Activated CD8-positive, alpha-beta T cell treated with anti-CD3 and anti-CD28 coated beads for 36 hours (primary cell): ENCODE measurements at places on chromosomes 1 and 21.

DNA sequence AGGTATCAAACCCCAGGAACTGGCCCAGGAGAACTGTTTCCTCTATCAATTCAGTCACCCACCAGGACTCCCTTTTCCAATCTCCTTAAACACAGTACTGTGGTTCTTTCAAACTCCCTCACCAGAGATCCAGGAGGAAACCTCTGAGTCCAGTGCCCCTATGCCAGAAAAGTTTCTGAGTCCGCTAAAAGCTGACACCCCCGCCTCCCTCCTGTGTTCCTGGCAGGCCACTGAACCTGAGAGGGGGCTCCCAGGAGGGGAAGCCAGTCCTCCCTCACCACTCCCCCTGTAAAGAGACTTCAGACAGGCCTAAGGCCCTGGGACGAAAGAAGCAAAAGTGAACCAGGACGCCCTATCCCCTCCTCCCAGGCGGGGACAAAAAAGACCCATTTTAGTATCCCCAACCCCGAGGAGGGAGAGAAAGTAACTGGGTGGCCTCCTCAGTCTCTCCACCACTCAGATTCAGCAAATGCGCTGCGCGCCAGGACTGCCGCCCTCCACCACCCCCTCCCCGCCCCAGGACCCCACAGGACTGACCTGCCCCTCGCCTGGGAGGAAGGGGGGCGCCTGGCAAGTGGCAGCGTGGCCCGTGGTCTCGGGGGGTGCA is 624 bp downstream of the SLC41A1 start:
- peak; percentile 37 for DNase-seq

DNA sequence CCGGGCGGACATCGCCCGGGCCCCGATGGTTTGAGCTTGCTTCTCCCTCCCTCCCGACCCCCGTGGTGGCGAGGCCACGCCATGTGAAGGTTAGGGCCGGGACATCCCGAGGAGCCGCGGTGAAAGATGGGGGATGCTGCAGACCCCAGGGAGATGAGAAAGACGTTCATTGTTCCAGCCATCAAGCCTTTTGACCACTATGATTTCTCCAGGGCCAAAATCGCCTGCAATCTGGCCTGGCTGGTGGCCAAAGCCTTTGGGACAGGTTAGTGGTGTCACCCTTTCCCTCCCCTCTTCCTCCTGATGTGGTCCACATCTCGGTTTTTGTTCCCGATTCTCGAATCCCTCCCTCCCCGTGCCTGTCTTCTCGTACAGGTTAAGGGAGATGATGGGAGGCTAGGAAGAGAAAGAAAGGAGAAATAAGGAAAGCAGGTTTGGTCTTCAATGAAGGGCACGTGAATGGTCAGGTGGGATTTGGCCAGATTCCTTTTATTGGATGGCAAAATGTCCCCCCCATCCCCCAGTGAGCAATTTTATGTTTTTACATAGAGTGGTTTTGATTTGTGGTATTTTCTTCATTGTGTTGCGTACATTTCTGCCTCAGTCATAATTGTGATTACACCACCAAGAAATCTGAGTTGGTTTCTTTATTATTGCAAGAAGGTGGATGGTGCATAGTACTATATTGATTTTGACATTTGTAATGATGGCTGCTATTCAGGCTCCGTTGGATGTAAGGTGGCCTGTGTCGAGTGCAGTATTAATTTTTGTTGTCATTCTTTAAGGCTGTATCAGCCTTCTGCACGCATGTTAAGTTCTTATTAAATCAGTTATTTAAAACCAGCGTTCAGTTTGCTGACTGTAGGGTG is 1.2 kb downstream of the CAMSAP2 start:
- DNase-seq = no peak

GRCh38 chr1:157233131-157233530 is 94.9 kb upstream of the ETV3 start:
- DNase-seq = no peak

DNA sequence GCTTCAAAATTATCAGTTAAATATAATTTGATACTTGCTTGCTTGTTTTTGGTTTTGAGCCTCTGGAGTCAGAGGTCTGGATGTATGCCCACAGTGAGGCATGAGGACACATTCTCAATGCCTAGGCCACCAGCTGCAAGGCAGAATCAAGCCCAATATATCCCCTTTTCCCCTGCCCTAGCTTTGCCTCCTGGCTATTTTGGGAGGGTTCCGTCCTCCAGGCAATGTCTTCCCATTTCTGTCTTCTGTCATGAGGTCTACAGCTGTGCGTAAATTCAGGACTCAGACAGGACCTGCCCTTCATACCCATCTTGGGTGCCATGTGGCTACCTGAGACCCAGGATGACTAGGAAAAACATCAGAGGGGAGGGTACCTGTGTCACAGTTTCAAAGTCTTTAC is 19.2 kb downstream of the NRDC start:
- DNase-seq = no peak

DNA sequence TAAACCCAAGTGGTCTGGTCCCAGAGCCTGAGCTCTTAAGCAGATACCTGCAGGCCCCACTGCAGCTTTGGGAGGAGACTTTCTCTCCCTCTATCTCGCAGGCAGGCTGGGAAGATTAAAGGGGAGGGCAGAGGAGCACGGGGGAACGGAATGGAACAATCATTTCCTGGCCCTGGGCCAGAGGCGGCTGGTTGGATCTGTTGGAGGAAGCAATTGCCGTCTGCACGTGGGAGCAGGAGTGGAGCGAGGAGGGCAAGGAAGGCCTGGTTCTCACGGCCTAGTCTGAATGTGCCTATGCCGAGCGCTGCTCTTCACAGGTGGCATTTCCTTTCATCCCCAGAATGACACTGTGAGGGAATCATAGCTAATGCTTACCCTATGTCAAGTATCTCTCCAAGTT is 23.7 kb downstream of the NKAIN1 start:
- no peak for DNase-seq

DNA sequence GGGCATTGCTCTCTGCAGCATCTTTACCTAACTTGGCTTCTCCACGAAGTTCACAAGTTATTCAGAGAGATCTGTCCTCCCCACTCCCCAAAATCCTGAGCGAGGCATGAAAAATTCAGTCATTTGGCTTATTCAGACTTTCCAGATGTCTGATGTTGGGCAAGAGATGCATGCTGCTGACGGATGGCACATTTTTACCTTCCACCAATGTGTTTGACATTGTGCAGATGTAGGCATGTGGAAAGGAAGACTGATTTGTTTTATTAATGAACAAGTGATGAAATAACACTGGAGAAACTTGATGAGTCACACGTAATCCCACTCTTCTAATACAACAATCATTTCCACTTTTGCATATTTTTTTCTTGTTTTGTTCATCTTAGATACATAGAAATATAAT is 86.7 kb downstream of the C1orf94 start:
- no peak for DNase-seq

DNA sequence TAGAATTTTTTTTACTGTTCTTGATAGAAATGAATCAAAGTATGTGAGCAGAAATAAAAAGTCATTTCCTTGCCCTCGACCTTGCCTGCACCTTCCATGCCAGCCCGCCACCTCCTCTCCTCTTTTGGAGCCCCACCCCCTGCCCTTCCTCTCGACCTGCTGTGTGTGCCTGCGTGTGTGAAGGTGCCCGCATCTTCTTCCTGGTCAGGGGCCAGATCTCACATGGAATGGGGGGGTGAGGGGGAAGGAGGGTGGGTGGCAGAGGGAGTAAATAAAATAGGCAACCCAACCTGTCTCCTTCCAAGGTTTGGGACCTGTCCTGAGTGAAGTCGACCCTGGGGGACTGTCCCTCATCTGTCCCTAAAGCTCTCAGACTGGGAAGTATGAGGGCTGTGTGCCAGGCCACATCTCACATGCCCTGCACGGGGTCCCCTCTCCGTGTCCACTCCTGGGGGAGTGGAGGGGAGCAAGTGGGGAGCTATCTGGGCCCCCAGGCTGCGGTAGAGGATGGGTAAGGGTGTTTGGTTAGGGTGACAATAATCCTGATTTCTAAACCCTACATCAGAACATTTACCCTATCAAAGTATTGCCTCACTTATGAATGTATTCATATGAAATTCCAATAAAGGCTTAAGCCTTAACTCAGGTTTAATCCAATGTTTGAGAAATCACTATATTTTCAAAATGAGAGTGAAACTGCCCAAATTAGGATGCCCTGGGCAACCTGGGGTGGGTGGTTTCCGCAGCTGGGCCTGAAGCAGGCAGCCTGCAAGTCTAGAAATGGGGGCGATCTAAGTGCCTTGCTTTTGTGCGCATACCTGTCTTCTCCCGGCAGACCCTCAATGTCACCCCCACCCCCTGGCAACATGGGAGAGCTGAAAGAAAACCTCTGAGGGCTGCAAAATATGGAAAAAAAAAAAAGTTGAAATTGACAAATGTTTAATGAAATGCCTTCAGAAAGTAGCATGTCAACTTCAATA is 15.4 kb downstream of the AMPD2 start:
- DNase-seq = peak; percentile 43

DNA sequence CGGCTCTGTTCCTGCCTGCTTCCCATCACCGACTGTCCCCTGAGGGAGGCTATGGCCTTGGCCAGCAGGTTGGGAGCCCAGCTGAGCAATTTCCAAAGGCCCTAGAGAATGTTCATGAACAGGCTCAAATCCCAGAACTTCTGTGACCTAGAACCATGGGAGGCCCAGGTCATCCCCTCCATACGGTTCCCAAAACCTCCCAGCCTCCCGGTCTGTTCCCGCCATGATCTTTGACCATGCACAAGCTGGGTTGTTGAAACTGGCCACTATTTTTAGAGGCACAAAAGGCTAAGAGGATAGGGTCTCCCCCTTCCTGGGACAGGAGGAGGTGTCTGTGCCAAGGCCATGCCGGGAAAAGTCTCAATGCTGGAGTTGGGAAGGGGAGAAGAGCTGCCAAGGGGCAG is 27.5 kb downstream of the EPHA2 start:
- no peak for DNase-seq

DNA sequence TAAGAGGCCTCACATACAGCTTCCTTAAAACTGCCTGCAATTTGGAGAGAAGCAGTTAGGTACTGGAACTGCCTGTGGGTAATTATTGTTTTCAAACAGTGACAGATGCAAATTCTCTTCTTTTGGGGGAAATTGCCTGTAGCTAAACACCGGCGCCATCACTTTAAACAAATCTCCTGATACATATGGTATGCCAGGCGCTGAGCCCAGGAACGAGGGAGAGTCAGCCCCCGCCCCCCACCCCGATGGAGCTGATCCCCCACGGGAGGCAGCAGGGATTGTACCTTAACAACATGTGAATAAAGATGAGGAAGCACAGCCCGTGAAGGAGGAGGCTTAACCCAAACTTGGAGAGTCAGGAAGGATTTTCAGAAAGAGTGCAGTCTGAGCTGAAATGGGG is 7.1 kb downstream of the TMEM51 start:
- no peak for DNase-seq

DNA sequence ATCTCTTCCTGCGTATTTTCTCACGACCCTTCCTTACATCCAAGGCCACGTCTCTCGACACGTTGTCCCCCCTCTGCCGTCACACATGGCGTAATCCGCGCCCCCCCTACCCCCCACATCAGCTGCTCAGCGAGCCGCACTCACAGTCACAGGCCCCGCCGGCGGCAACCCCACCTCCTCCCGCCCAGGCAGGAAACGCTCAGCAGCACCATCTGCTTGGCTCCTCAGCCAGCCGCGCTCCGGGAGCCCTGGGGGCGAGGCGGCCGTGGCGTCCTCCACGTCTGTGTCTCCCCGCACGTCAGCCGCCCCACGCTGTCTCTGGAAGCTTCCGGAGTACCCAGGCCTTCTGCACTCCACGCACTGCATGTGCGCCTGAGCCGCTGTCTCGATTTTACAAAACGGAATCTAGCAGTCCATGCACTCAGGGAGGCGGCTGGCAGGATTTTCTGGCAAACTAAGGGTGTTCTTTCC is 64.6 kb downstream of the SIK1 start:
- peak; percentile 90 for DNase-seq

- DNase-seq = no peak
Measured at GRCh38 chr1:61612602-61613001, 112.3 kb downstream of the TM2D1 start.

- no peak for DNase-seq
Measured at GRCh38 chr1:53498555-53499131, 39.4 kb downstream of the DMRTB1 start.

- no peak for DNase-seq
Measured at GRCh38 chr21:21246007-21246406, 247.8 kb downstream of the NCAM2 start.

DNA sequence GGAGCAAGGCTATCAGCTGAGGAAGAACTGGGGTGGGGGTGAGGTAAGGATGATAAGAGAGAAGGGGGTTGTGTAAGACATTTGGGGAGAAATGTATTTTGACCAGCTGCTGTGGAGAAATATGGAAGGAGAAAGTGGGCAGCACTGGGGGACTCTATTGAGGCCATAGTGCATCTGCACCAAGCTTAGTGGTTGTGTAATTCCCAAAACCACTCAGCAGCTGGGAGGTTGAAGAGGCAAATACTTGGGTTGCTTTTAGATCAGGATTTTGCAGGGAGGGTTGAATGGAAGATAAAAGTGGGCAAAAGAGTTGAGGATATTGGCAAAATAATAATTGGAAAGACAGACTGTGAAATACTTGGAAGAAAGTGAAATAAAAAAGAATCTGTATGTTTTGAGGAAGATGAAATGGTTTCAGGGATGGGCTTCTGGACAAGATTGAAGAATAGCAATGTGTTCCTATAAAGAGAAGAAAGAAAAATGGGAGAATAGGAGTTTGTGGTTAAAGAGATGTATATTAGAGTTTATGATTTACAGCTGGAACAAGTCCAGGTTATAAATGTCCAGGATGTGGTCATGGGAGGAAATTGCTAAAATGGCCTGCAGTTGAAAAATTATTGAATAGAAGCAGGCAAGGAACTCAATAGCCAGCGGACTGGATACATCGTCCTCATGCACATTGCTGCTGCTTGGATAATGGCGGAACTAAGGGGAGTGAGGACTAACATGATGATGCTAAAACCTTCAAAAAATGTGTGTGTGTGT is 162.7 kb downstream of the DNM3 start:
- no peak for DNase-seq

GRCh38 chr1:66769512-66770229 is 17.4 kb downstream of the DYNLT5 start:
- peak; percentile 16 for DNase-seq

GRCh38 chr1:214386747-214387146 is 105.8 kb downstream of the SMYD2 start:
- DNase-seq = no peak

GRCh38 chr1:210310562-210311153 is 18.0 kb upstream of the HHAT start:
- no peak for DNase-seq

GRCh38 chr1:151680826-151681225 is 35.8 kb downstream of the CELF3 start:
- DNase-seq = no peak

DNA sequence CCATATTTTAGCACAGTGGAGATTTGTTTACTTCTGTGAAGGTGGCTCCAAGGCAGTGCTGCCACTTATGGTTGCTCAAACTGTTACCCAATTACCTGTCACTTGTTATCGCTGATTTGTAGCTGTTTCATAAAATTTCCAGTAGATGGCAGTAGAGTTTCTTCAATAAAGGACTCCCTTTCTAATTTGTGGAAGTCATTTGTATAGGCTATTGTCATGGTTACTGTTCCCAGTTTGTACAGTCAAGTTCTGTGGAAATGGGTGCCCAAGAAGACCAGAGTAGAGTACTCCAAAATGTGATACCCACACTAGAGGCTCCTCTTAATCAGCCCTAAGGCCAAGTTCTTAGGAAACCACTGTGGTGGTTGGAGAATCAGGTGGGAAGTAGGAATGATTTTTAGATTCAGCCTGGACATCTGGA is 186.1 kb downstream of the CLEC20A start:
- DNase-seq = no peak
